Esophagus muscularis mucosa (tissue), 4 donors: ENCODE measurements at places on chromosomes 3 and 15. TPM values are rescaled to one million over a fixed set of nuclear protein-coding genes. Genes with fewer than 3 reads are reported as not detected.

- DNase-seq = no peak
- H3K4me1 ChIP-seq = no peaks in the 10 kb centered on the region
- H3K27ac ChIP-seq = no peak overlapping the region
- H3K4me3 ChIP-seq = no peak overlapping the region
- no peaks in the 10 kb centered on the region for H3K36me3 ChIP-seq
Observed at GRCh38 chr3:109924196-109924595, 586.9 kb upstream of the DPPA4 start.

HCLS1 gene
- total RNA-seq = 28.2 TPM

DNA sequence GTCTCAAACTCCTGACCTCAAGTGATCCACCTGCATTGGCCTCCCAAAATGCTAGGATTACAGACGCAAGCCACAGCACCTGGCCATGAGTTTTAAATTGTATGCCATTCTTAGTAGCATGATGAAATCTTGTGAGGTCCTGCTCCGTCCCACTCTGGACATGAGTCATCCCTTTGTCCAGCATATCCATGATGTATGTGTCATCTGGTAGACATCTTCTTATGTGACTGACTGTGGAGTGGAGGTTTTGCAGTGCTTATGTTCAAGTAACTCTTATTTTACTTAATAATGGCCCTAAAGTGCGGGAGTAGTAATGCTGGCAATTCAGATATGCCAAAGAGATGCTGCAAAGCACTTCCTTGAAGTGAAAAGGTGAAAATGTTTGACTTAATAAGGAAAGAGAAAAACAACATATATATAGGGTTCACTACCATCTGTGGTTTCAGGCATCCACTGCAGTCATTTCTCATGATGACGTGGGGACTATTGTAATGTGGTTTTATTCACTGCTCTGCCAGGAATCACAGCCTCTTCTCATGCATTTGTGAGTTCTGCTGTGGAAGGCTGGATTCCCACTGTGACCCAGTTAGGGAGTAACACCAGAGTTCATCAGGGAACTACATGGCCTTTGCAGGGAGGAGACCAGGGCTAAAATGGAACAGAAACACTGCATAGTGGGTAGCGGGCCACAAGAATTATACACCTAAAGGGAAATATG lies 204.6 kb upstream of the STRIT1 start:
- H3K27me3 ChIP-seq = no peaks in the 10 kb centered on the region
- no peaks in the 10 kb centered on the region for H3K36me3 ChIP-seq
- DNase-seq = no peak
- no peak overlapping the region for H3K4me3 ChIP-seq

DNA sequence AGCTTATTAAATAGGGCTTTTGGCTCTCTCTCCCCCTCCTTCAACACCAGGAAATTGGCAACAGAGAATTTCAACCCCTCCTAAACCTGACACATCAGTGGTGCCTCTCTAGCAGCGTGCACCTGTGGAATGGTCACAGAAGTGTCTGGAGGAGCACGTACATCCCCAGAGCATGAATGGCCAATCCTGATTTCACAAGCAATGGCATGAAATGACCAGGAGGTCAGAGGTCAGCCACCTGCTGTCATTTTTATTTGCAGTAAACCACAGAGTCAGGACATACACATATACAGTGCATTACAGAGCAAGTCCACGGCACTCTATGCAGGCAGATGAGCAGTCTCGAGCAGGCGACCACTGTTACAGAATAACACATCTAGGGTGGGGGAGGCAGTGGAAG lies 25.1 kb upstream of the ETV5 start:
- DNase-seq = no peak
- no peaks in the 10 kb centered on the region for H3K4me1 ChIP-seq
- no peak overlapping the region for H3K27ac ChIP-seq
- H3K36me3 ChIP-seq = no peaks in the 10 kb centered on the region
- no peaks in the 10 kb centered on the region for H3K27me3 ChIP-seq
- H3K4me3 ChIP-seq = no peak overlapping the region

ITIH3 gene
- total RNA-seq = 0.83 TPM
